Brain (organoid and tissue), 16 donors: ENCODE measurements at places on chromosomes 11 and 22. TPM values are rescaled to one million over a fixed set of nuclear protein-coding genes. Genes with fewer than 3 reads are reported as not detected.

Gene NRGN
- 643 TPM for polyA plus RNA-seq

Gene TBX10
- not detected for polyA plus RNA-seq

Gene TMPRSS5
- polyA plus RNA-seq, result 2.4 TPM

Gene ESAM
- polyA plus RNA-seq, result 42.0 TPM

Gene SMC1B
- 0.49 TPM for polyA plus RNA-seq
